ENCODE measurements at places on chromosomes 7 and 10.

DNA sequence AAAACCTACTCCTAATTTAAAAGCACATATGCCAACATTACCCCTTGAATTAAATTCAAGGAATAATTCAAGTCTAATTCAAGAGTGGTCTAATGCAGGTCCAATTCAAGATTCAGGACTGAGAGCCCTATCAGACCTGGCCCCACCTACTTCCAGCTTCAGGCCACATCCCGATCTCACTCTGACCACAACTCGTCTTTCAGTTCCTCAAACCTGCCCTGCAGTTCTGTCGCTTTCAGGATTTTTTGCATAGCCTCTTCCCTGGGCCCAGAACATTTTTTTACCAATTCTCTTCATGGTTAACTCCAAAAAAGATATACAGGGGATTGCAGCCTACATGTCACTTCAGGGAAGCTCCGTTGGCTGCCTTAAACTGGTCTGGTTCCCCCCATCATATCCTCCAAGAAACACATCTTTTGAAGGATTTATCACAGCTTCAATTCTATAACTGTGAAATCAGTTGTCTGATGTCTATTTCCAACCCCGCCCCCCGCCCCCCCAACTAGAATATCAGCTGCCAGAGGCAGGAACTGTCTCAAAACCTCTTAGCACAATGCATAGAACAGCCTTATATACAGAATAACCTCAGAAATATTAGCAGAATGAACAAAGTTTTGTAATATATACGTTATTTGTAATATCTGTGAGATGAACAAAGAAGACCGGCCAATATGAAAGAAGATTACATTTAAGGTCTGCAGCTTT lies 20.8 kb downstream of the CCDC6 start:
- peak; percentile 76 for DNase-seq

- DNase-seq, result no peak
These were observed 84.8 kb downstream of the FAM53B start for GRCh38 chr10:124659380-124659779.

- DNase-seq, result no peak
These were observed 409.8 kb upstream of the NPVF start for GRCh38 chr7:25638068-25638467.

DNA sequence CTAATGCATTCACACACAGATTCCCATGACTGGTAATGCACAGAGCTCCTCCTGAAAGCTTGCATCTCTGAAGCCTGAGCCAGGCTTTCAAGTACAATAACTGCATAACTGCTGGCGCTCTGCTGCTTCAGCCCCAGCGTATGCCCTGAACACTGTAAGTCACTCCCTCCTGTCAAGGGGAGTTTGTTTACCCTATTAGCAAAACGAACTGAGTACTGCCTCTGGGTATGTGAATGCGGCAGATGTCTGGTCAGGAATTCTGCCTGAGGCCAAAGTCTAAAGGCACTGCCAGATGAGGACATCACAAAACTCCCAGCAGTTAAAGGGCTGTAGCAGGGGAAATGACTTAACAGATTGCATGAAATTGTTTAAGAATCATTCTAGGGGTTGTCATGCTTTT lies 97.7 kb downstream of the NRCAM start:
- no peak for DNase-seq

DNA sequence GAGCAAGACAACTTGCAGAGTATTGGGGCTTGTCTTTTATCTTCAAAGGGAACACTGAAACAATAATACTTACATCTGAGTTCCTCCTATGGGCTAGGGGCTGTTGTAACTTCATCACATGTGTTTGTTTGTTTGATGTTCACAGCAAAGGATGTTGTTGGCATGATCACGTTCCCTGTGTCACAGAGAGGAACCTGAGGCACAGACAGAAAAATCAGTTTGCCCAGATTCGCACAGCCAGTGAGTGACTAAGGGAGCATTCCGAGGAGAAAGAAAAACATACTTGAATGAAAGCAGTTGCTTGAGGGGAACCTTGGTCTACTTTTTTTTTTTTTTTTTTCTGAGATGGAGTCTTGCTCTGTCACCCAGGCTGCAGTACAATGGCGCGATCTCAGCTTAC lies 87.2 kb upstream of the PFKP start:
- no peak for DNase-seq

DNA sequence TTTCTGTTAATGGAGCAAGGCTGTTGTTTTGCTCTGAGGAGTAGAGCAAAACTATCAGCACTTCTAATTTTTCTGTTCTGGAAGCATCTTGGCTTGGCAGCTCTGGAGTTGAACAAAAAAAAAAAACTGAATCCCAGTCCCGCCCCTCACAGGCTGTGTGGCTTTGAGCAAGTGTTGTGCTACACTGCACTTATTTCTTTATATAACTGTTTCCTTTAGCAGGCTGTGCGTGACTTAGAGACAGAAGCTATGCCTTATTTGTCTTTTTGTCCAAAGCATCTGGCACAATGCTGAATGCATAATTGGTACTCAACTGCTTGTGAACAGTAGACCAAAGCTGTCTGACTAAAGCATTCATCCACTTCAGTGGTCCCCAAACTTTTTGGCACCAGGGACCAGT lies 96.1 kb downstream of the AMPH start:
- DNase-seq, result no peak

DNA sequence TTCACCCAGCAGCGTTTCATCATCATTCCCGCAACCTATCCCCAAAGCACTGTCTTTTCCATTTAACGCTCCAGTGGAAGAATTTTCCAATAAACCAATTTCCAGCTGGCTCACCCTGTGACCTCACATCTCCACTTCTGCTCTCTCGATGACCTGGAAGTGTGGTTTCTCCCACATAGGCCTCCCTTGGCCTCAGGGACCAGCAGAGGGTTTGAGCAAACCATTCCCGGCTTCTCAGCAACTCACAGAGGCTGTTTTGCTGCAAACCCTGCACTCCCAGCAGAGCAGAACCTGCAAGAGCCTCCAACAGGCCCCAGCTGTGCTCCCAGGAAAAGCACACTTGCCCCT lies 523.0 kb upstream of the FOXK1 start:
- DNase-seq, result no peak

GRCh38 chr7:23235813-23236221 lies 10.8 kb upstream of the GPNMB start:
- no peak for DNase-seq

- no peak for DNase-seq
These were observed 60.2 kb upstream of the NRBF2 start for GRCh38 chr10:63072951-63073350.

GRCh38 chr7:66743920-66744319 lies 3.4 kb downstream of the RABGEF1 start:
- no peak for DNase-seq

DNA sequence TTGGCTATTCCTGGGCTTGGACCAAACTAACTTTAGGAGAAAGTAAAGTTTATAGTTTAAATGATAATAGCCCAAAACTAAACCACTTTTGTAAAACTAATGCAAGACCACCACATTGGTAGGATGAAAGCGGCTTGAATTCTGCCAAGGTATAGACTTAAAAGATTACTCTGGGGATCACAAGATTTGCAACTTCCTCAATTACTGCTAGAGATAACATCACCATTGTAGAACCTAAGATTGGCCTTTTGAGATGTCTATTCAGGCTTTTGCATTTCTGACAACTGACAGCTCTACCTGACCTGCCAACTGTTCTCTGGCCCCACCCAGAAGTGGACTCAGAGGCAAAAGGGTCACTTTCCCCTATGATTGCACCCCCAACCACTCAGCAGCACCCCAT lies 162.4 kb downstream of the TNS3 start:
- DNase-seq, result no peak

- peak; percentile 30 for DNase-seq
These were observed 384.5 kb downstream of the PLXDC2 start for GRCh38 chr10:20200758-20201157.

GRCh38 chr7:30596721-30597120 lies 2.0 kb downstream of the GARS1 start:
- no peak for DNase-seq

- no peak for DNase-seq
These were observed 417.1 kb upstream of the KLF6 start for GRCh38 chr10:4201866-4202825.

- DNase-seq, result no peak
These were observed 52.0 kb upstream of the FIGNL1 start for GRCh38 chr7:50502001-50502684.

DNA sequence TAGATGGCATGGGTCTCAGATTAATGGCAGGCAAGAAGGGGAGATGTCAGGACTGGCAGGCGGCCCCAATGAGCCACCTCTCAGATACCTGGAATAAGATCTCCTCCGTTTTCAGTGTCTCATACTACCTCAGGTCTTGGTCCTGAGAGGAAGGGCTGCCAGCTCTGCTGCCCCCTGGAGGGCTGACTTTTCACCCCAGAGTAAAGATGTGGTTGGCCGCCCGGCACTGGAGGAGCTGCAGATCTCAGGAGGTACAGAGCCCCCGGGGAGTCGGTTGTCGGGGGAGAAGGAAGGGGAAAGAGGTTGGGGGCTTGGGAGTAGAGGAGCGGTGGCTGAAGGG lies 642 bp upstream of the COL13A1 start:
- peak; percentile 32 for DNase-seq
